ENCODE measurements at places on chromosomes 13 and 19. TPM values are rescaled to one million over a fixed set of nuclear protein-coding genes. Genes with fewer than 3 reads are reported as not detected.

LILRB2 gene
- total RNA-seq = 1.3 TPM

SPATA13 gene
- 8.1 TPM for total RNA-seq

ZNF493 gene
- total RNA-seq = 3.1 TPM

SYCN gene
- not detected for total RNA-seq

IGFL1 gene
- not detected for total RNA-seq

LRFN3 gene
- 8.1 TPM for total RNA-seq

MADCAM1 gene
- not detected for total RNA-seq

GRCh38 chr13:52061587-52061986 is 37.1 kb downstream of the UTP14C start:
- no peak for DNase-seq

- DNase-seq = peak; percentile 18
These were observed 931.0 kb upstream of the MIR17HG start for GRCh38 chr13:90416519-90416918.

DNA sequence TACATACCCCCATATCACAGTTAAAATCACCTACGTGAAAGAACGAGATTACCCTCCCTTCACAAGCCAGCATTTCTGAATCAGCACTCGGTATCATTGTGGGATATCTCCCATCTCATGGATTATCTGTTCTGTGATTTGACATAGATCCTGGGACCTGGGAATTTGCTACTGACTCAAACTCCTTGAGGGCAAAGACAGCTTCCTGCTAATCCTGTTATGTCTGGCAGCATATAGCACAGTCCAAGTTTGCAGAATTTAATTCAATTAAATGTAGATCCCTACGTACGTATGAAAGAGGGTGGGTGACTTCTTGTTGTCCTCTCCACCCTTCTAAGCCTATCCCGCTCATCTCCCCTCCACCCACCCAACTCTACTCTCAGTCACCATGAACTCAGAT is 476.5 kb downstream of the KLF5 start:
- no peak for DNase-seq

GRCh38 chr13:32956595-32956933 is 59.7 kb upstream of the KL start:
- peak; percentile 16 for DNase-seq

GRCh38 chr19:35021596-35021995 is 8.7 kb upstream of the SCN1B start:
- no peak for DNase-seq

- DNase-seq = no peak
These were observed 603 bp downstream of the TM9SF2 start for GRCh38 chr13:99501848-99502301.

- DNase-seq = no peak
These were observed 78.1 kb downstream of the CHST8 start for GRCh38 chr19:33699754-33700407.

Measured in gastrocnemius medialis (tissue), 4 donors.